ENCODE measurements at places on chromosomes 13 and 19.

- DNase-seq: no peak
Measured at GRCh38 chr19:17339088-17339741, 1.9 kb downstream of the GTPBP3 start.

GRCh38 chr13:74129500-74130191 lies 4.6 kb downstream of the KLF12 start:
- no peak for DNase-seq

GRCh38 chr19:10118960-10119359 lies 739 bp downstream of the EIF3G start:
- DNase-seq: peak; percentile 34

GRCh38 chr19:1823539-1824251 lies 11.6 kb upstream of the ATP8B3 start:
- DNase-seq: no peak

DNA sequence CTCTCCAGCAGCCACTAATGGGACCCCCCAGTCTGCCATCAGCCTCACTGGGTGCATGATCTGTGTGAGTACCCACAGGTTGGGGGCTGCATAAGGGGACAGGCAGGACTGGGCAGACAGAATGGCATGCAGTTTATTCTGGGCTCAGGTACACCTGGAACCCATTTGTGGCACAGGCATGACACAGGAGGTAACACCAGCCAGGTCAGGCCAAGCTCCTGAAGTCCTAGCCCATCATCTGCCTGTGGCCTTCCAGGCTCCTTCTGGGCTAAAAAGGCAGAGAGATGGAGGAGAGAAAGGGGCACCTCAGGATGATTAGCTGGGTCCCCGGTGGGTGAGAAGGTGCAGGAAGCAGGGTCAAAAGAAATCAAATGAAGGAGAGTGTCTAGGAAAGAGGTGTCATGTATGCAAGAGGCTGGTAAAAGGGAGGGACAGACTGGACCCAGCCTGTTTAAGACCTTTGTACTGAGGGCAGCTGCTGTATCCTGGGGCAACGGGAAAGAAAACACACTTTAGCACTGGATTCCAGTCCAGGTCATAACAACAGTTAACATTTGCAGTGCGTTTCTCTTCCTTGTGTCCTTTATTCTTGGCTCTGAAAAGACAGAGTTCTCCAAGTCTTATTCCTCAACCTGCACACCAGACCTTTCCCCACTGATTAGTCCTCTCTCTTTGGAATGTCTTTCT lies 20.2 kb upstream of the DGKH start:
- DNase-seq: peak; percentile 8

- no peak for DNase-seq
Measured at GRCh38 chr19:17326595-17326966, 8.1 kb downstream of the ANO8 start.

GRCh38 chr13:29294821-29295220 lies 300.7 kb downstream of the SLC7A1 start:
- no peak for DNase-seq

DNA sequence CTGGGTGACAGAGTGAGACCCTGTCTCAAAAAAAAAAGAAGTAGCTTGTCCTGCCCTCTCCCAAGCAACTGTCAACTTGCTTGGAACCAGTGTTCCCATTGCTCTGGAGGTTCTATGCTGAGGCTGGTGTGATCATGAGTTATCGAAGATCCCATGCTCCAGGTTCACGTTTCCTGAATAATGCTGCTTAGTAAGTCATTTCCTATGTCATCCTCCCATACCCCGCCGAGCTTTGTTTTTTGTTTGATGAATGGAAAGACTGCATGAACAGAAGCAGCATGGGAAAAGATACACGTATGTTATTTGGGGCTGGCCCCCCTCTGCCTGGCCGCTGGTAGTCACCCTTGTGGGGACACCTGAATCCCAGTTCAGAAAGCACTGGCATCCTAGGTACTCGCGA lies 11.3 kb downstream of the SLC25A42 start:
- DNase-seq: no peak

DNA sequence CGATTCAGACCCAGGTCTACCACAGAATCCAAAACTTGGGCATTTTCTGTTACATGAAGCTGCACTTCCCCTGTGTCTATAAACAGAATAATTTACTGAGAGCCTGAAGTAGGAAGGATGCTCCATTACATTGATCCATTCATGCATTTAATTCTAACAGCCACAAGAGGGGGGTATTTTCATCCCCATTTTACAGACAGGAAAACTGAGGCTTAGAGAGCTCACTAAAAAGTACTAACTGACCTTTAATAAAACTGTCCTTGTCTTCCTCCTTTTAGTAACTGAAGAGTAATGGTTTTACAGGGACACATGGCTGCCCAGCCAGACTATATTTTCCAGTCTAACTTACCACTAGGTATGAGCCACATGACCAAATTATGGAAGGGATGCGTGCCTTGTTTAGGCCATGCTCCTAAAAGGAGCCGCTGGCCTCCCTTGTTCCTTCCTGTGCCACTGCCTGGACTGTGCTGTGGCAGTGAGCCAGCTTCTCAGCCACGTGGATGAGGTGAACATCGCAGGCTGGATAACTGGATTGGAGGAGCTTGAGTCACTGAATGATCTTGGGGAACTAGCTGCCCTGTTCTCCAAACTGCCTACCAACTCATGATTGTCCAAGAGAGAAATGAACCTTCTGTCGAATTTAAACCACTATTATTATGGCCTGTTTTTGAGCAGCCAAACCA lies 108.3 kb downstream of the DOCK9 start:
- DNase-seq: peak; percentile 49

DNA sequence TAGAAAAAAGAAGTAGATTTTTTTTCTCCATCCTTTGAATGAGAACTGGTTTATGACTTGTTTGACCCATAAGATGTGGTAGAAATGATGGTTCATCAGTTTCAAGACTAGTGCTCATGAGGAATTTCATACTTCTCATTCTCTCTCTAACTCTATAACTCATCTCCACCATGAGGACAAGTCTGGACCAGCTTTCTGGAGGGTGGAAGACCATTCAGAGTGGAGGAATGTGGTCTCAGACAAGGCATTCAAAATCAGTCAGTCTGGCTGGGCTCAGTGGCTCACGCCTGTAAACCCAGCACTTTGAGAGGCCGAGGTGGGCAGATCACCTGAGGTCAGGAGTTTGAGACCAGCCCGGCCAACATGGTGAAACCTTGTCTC lies 3.5 kb upstream of the EID2 start:
- no peak for DNase-seq

DNA sequence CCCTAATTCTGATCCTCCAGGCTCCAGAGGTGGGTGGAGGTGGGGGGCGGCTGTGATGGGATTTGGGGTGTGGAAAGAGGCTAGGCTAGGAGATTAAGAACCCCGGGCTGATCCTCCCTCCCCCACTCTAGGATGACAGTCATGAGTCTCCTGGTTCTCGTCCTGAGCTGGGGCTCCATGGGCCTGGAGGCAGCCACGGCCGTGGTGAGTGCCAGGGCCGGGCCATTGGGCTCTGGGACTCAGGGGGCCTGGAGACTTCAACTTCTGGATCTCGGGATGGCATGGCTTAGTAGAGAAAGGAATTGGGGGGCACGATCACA lies 13.9 kb downstream of the TTYH1 start:
- DNase-seq: no peak

DNA sequence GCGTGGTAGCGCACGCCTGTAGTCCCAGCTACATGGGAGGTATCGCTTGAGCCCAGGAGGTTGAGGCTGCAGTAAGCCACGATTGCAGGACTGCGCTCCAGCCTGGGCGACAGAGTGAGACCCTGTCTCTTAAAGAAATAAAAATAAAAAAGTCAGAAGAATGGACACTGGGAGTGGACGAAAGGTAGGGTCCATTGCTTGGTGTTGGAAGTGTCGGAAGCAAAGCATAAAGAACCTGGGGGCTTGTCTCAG lies 392 bp upstream of the ARHGAP33 start:
- no peak for DNase-seq

GRCh38 chr19:7832781-7833180 lies 2.8 kb downstream of the EVI5L start:
- peak; percentile 39 for DNase-seq

DNA sequence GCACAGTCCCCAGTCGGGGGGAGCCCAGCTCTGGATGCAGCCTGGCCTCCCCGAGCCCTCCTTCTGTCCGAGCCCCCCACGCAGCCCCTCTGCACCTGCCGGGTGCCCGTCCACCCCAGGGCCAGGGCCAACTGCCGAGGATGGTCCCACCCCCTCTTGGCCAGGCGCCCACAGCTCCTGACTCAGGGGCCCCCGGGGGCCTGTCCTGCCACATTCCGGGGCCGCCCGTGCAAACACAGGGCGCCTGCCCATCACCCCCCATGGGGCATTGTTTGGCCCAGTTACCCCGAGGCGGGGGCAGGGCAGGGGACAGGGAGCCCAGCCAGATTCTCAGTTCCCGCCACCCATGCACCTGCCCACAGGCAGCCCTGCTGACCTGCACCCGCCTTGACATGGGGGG lies 5.3 kb upstream of the TCF3 start:
- no peak for DNase-seq

DNA sequence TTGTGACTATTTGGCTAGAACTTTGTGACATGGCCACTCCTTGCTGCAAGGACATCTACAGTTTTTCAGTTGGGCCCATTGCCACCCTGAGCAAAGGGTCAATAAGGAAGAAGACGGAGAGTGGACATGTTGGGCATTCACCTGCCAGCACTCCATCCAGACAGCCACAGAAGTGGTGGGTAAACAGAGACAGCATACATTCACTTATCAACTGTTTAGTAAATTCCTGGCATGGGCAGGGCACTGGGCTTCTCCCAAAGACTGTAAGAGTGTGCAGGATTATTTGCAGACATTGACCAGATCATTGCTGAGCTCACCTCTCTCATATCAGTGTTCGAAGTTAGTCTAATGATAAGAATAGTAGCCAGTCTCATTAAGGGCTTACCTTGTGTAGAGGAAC lies 29.2 kb downstream of the SIPA1L3 start:
- no peak for DNase-seq

GRCh38 chr13:87669379-87669978 lies 1.7 kb upstream of the SLITRK5 start:
- peak; percentile 20 for DNase-seq

DNA sequence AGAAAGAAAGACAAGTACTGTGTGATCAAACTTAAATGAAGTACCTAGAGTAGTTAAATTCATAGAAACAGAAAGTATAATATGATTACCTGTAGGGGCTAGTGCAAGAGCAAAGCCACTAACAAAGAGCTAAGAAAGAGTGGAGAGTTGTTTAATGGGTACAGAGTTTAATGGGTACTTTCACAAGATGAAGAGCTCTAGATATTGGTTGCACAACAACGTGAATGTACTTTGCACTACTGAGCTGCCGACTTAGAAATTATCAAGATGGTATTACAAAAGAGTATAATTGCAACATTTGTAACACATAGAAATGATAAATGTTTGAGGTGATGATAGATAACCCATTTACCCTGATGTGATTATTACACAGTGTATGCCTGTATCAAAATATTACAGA lies 140.3 kb upstream of the GPC6 start:
- DNase-seq: no peak

DNA sequence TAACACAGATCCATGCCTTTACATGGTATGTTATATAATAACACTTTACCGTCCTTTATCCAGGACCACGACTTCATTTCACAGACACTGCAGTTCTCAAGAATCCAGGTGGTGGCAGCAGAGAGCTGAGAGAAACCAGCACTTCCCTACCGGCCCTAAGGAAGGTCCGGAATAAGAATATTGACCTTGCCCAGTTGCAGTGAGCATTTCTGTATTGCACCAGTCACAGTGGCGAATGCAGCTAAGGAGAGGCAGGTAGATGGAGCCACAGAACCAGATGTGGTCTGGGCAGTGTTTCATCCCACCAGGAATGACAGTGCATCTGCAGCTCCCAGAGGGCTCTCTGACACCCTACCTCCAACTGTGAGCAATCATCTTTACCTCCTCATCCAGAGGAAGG lies 44.6 kb downstream of the ZNF787 start:
- peak; percentile 72 for DNase-seq

- DNase-seq: no peak
Measured at GRCh38 chr13:71831716-71832115, 35.3 kb downstream of the DACH1 start.

- peak; percentile 29 for DNase-seq
Measured at GRCh38 chr13:104281910-104282309, 1215.7 kb upstream of the SLC10A2 start.

All from cardiac fibroblast (primary cell).